ENCODE measurements at places on chromosomes 7 and 10.

GRCh38 chr10:35875016-35875676, 233.1 kb upstream of the FZD8 start:
- no peak for DNase-seq

GRCh38 chr10:24727786-24728185, 4.1 kb upstream of the ARHGAP21 start:
- DNase-seq, result no peak

GRCh38 chr10:101066146-101066895, 4.5 kb downstream of the KAZALD1 start:
- DNase-seq, result peak; percentile 68

GRCh38 chr10:71582019-71582418, 137.6 kb downstream of the C10orf105 start:
- no peak for DNase-seq

DNA sequence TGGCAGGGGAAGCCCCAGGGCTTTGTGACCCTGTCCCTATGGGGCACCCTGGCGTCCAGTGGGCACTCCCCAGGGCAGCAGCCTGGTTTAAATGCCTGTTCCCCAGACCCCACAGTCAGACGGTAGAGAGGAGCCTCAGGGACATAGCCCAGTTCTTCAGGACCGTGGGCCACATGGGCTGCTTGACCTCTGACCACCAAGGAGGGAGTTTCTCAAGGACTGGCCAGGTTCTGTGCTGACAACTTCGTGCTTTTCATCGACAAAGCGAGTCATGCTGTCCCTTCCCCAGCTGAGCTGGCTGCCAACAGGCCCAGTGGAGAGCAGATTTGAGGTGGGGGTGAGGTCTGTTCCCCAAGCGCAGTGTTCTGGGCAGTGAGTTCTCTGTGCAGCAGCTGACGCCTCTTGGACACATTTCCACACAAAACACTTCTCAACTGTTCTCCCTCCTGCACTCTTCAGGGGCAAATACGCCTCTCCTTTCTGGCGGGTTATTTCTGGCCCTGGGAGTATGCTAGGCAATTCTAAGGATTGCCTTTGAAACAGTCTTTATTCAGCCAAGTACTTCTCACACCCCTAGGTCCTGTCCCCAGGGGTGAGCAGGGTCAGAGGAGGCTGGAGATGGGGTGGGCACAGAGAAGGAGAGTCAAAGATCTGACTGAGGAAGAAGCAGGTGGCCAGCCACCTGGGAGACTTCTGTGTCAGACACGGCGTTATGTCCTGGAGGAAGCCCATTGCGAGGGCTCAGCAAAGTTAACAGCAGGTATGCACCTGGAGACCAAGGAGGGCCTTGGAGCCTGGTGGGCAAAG, 57.3 kb upstream of the CAMK2B start:
- DNase-seq, result no peak

Data from DMS153 (cell line).